ENCODE measurements at places on chromosomes 2 and 18. TPM values are rescaled to one million over a fixed set of nuclear protein-coding genes. Genes with fewer than 3 reads are reported as not detected.
A peak's percentile ranks its signal among the peaks of the same experiment; 100 is the strongest.

GRCh38 chr2:28809927-28810326 is 707 bp upstream of the SPDYA start:
- no peak for DNase-seq
- no peaks in the 10 kb centered on the region for H3K27me3 ChIP-seq
- H3K27ac ChIP-seq = peak overlapping the region; percentile 25
- peak overlapping the region; percentile 76 for H3K4me3 ChIP-seq
- H3K36me3 ChIP-seq = peaks cover 5% of the 10 kb centered on the region

DNA sequence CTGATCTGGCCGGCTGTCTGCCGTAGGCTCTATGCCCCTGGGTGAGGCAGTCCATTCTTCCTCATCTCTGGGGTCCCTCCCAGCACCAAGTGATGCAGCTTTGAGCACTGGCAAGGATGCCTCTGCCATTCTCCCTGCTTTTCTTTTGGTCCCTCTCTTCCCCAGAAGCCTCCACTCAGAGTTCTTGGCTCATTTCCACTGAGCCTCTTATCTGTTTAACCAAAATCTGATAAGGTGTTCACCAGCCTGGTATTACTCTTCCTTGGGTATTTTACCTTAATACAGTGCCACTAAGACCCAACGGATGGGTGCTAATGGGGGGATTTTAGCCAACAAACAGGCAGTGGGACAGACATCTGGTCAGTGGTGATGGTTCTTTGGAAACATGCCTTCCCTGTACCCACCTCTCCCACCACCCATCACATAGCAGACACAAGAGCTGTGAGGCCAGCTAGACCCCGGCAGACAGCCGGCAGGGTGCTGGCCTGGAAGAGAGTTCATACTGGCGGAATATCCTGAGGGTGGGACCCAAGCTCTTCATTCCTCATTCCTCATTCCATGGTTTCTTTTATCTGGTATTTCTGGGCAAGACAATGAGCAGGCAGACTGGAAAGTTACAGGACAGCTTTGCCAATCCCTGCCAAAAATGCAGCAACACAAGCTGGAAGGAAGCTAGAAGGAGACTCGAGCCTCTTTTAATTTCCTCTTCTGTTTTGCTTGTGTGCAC is 34.6 kb downstream of the ZBTB7C start:
- H3K4me3 ChIP-seq = no peak overlapping the region
- DNase-seq = no peak
- peaks cover 31% of the 10 kb centered on the region for H3K27me3 ChIP-seq
- H3K36me3 ChIP-seq = no peaks in the 10 kb centered on the region
- no peaks in the 10 kb centered on the region for H3K4me1 ChIP-seq
- no peak overlapping the region for H3K27ac ChIP-seq

- H3K36me3 ChIP-seq = no peaks in the 10 kb centered on the region
- peak overlapping the region; percentile 67 for H3K4me3 ChIP-seq
- H3K27me3 ChIP-seq = peaks cover 1% of the 10 kb centered on the region
- H3K27ac ChIP-seq = peak overlapping the region; percentile 13
- DNase-seq = peak; percentile 91
Measured at GRCh38 chr2:85584857-85585780, 888 bp downstream of the VAMP5 start.

Gene CCDC68
- 9.0 TPM for total RNA-seq

- DNase-seq = peak; percentile 77
- no peak overlapping the region for H3K4me3 ChIP-seq
- H3K27ac ChIP-seq = no peak overlapping the region
- H3K4me1 ChIP-seq = no peaks in the 10 kb centered on the region
Measured at GRCh38 chr2:8549942-8550341, 131.9 kb upstream of the ID2 start.

- H3K4me1 ChIP-seq = no peaks in the 10 kb centered on the region
- H3K36me3 ChIP-seq = no peaks in the 10 kb centered on the region
- no peak overlapping the region for H3K4me3 ChIP-seq
- H3K27ac ChIP-seq = no peak overlapping the region
- no peak for DNase-seq
- H3K27me3 ChIP-seq = no peaks in the 10 kb centered on the region
Measured at GRCh38 chr2:137051778-137052398, 286.5 kb downstream of the THSD7B start.

DNA sequence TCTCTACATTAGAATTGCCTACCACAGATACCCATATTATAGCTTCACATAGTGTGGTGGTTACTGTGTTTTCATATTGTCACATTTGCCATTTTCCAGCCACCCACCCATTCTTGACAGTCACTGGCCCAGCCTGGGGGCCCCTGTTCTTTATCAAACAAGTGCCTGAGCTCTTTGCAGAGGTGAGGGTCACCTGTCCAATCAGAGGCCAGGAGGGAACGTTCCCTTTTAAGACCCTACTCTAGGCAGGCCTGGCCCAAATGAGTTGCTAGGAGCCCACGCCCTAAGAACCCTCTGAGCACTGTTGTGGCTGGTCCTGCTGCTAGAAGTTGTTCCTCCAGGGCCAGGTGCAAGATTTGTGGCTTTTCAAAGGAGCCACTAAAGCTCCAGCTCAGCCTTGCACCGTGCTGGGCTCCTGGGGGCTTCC is 5.2 kb downstream of the IL37 start:
- H3K36me3 ChIP-seq = no peaks in the 10 kb centered on the region
- DNase-seq = no peak
- H3K4me1 ChIP-seq = no peaks in the 10 kb centered on the region
- peaks cover 24% of the 10 kb centered on the region for H3K27me3 ChIP-seq
- no peak overlapping the region for H3K4me3 ChIP-seq

Gene TRAPPC8
- total RNA-seq = 48.0 TPM

DNA sequence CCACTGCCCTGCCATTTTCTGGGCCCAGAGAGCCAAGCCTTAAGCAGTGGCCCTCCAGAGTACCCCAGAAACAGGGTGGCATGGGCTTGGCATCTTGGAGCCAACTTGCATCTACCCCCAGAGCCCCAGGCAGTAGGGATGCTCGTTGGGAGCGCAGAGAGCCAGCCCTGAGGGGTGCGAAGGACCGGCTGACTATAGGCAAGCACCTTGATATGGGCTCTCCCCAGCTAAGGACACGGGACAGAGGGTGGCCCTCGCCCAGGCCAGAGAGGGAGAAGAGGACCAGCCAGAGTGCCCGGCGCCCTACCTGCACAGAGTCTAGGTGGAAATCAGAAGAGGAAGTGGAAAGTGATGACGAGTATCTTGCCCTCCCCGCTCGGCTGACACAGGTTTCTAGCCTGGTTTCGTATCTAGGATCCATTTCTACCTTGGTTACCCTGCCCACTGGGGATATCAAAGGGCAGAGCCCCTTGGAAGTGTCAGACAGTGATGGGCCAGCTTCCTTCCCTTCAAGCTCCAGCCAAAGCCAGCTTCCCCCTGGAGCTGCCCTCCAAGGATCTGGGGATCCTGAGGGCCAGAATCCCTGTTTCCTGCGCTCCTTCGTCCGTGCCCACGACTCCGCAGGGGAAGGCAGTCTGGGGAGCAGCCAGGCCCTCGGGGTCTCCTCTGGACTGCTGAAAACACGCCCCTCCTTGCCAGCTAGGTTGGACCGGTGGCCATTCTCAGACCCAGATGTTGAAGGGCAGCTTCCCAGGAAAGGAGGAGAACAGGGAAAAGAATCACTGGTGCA is 16.2 kb downstream of the CEP68 start:
- H3K4me3 ChIP-seq = no peak overlapping the region
- H3K4me1 ChIP-seq = peaks cover 34% of the 10 kb centered on the region
- no peak for DNase-seq
- H3K36me3 ChIP-seq = peaks cover 45% of the 10 kb centered on the region

Measured in osteoblast (primary cell).